ENCODE measurements at places on chromosomes 7 and 10.

- no peak for DNase-seq
These were observed at the start of gene CRHR2 for GRCh38 chr7:30682212-30683083. TSS of gene CRHR2 (minus strand) at chr7:30682456. CDS start at chr7:30682280, 176 bp downstream.

- no peak for DNase-seq
These were observed 835 bp downstream of the COMMD3 start for GRCh38 chr10:22317076-22317370.

GRCh38 chr10:3412646-3413045 is 240.1 kb upstream of the PITRM1 start:
- DNase-seq = no peak

GRCh38 chr7:34247468-34247867 is 342.1 kb downstream of the BMPER start:
- DNase-seq = no peak

DNA sequence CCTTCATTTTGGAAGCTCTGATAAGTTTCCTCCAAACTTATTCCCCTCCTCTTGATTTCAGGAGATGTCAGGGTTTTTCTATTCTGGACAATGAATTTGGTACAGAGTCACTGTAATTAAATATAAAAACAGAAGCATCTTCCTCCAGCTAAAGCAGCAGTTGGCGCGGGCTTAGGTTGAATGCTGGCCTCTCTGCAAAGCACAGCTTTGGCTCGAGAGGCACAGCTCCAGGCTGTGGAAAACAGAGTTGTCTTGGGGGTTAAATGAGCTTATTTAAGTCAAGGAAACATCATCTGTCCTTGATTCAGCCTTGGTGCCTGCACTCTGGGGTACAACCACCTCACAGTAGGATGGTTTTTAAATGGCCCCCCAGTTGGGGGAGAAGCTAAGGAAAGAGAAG is 35.0 kb upstream of the PDCD4 start:
- DNase-seq = no peak

DNA sequence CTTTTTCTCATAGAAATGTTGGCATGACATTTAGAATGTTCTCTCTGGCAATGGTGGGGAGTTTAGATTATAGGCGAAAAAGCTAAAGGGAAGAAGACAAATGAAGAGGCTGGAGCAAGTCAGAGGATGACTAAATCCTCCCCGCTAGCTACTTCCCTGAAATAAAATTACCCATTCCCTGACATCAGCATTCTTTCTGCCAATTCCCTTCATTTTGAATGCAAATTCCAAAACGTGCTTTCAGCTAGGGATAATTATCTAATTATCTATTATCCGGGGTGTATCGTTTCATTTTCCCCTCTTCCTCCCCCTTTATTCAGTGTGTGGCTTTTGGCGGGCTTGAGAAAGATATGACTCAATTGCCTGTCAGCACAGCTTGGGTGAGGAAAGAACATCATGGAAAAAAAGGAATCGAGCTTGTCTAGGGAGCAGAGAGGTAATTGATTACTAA is 672.3 kb downstream of the TNS3 start:
- DNase-seq = no peak

- DNase-seq = no peak
These were observed 19.6 kb downstream of the RGS10 start for GRCh38 chr10:119522747-119523426.

GRCh38 chr7:104535841-104536240 is 207.4 kb downstream of the LHFPL3 start:
- DNase-seq = no peak

DNA sequence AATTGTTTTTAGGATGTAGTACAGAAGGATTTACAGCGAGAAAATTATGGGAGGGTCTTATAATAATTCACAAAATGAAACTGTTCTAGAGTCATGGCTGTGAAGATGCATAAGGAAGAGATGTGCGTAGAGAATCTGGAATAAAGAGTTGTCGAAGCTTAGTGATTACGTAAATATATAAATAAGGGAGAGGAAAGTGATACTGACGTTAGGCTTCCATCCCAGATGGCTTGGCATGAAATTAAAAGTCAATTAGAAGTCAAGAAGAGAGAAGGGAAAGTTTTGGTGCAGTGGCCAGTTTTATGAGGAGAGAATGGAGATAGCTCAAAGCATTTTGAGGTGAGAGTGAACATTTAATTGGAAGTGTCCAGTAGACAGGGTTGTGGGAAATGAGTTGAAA is 85.5 kb downstream of the LCOR start:
- DNase-seq = no peak

- peak; percentile 10 for DNase-seq
These were observed 56.9 kb upstream of the AOAH start for GRCh38 chr7:36781011-36781738.

GRCh38 chr10:69279110-69279509 is 814 bp downstream of the HK1 start:
- DNase-seq = no peak

GRCh38 chr10:29140991-29141390 is 147.9 kb upstream of the LYZL1 start:
- no peak for DNase-seq

DNA sequence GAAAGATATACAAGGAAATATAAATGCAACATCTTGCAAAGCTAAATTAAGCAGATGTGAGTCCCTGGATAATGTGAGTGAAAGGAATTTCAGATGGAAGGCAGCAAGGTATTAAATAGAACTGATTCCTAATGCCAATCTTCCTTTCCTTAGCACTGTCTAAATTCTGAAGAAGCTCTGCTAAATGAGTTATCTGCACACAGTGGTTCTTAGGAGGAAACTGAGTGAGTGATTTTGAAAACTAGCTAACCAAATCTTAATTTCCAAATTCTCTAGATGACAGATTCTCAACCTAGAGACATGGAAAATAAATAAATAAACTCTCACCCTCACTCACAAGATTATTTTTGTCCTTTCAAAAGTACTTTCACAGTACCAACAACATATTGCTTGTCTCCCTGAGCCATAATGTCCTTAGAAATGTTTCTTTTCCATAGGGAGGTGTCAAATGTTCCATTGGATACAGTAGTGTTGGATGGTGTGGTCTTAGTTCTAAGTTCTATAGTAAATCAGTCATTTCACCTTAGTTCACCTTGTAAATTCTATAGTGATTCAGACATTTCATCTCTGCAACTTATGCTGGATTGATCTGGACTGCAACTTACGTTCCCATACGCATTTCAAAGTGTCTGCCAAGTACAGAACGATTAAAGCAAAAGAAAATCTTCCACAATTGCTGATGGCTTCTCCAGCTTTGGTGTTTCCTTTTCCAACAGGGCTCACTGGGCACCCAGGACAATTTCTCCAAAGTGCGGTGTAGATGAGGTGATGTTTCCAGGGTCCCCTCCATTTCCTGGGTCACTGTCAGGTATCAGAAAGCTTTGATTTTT is 145.4 kb upstream of the FAM171A1 start:
- no peak for DNase-seq

DNA sequence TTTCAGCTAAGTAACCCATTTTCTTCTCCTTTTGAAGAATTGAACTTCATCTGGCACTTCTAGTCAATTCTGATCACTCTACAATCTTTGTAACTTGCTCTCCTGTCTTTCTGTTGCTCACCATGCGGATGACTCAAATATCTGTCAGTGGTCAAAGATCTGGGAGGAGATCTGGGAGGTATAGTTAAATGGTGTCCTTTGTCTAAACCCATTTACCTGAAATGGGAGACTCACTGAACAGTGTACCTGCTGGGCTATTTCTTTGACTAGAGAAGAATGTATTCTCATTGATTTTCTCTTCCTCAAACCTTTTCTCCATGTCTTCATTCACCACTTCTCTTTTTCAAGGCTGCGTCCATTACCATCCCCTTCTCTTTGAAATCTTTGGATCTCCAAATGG is 42.0 kb upstream of the PCLO start:
- DNase-seq = no peak

- DNase-seq = no peak
These were observed 2.6 kb downstream of the CNPY4 start for GRCh38 chr7:100122067-100122466.

GRCh38 chr10:30918651-30919050 is 113.0 kb downstream of the ZNF438 start:
- no peak for DNase-seq

DNA sequence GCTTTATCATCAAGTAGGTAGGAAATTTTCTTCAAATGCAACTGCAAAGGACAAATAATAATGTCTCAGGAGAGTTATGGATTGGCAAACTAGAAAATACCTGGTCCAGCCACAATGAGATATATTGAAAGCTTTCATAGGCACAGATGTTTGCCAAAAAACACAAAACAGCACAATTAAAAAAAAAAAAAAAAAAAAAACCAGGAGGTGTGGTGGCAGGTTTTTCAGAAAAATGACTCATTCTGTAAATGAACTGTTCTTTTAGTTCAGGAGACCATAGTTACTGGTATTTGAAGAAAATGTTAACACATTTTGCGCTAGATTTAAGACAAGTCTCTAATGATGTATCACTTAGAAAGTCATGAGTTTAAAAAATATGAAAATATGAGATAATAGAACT is 55.0 kb upstream of the JCAD start:
- DNase-seq = no peak

DNA sequence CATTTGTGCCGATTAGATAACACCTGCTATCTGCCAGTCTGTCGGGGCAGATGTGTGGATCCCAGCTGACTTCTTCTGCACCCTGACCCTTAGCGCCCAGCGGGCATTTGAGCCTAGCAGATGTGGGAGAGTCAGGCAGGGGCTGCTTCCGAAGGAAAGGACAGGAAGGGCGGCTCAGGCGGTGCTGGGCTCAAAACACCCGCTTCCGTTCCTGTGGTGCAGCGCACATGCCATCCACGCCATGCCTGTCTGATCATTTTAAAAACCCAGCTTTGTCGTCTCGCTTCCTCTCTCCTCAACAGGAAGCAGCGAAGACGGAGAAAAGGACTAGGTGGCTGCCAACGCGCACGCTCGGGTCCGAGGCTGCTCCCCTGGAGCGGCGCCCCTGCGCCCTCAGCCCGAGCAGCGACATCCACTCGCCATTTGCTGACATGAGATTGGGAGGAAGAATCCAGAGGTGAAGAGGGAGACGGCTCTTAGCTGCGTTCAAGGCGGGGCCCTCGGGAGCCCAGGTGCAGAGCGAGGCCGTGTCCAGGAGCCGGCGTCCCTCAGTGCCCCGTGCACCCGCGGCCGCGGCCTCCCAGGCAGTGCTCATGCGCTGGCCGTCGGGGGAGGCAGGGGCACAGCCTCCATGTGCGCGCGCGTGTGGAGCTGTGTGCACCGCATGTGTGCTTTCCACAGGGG is 5.9 kb upstream of the BHLHA15 start:
- no peak for DNase-seq

GRCh38 chr7:7829667-7830066 is 111.3 kb upstream of the RPA3 start:
- DNase-seq = no peak

GRCh38 chr7:106775552-106775936 is 89.5 kb upstream of the PIK3CG start:
- no peak for DNase-seq

DNA sequence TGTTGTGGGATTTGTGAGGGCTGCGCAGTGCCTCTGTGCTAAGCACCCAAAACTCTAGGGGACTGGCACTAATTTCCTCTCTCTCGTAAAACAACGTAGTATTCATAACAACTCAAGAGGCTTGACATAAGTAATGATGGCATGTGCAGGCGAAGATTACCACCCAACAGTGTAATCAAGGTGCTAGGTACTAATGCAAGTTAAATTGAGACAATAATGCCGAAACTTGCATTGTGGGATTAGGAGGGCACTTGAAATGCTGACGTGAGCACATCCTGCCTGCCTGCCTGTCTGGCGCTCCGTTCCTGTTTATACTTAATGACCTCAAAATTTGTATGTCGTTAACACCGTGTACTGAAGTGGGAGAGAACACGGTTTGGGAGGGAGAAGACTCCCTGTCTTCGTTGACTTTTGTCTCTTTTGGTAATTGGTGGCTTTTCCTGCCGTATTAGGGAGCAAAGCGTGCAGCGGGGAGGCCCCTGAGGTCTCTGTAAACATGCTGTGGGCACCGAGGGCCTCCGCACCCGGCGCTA is 139.0 kb downstream of the MGMT start:
- no peak for DNase-seq

GRCh38 chr7:7911369-7912123 is 57.0 kb upstream of the GLCCI1 start:
- no peak for DNase-seq

Data from T-helper 9 cell (primary cell).